ENCODE measurements at places on chromosomes 4 and X. TPM values are rescaled to one million over a fixed set of nuclear protein-coding genes. Genes with fewer than 3 reads are reported as not detected.

RS1 gene
- total RNA-seq: 0.16 TPM

DNA sequence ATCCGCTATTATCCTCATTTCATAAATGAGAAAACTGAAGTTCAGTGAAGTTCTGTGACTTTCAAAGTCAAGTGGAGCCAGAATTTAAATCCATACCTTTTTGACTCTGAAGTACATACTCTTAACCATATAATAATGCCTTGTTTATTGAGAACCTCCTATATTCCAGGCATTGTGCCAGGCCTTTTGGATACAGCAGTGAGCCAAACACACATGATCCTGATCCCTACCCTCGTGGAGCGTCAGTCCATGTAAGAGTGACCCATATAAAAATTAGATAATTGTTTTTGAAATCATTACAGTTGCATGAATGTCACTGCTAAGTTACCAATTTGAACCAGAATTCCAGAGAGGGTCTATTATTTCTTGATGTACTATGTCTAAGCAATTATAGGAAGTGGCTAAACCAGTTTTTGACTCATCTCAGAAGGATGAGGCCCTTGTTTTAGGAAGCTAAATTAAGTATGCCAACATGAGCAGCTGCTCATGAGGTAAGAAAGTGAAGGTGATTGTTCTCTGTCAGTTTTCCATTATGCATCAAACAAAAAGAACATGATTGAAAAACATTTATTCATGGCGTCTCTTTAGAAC is 289.5 kb downstream of the GLUD2 start:
- DNase-seq: no peak

- no peak for DNase-seq
These were observed 57.3 kb upstream of the TCEAL2 start for GRCh38 chrX:102067966-102068723.

DNA sequence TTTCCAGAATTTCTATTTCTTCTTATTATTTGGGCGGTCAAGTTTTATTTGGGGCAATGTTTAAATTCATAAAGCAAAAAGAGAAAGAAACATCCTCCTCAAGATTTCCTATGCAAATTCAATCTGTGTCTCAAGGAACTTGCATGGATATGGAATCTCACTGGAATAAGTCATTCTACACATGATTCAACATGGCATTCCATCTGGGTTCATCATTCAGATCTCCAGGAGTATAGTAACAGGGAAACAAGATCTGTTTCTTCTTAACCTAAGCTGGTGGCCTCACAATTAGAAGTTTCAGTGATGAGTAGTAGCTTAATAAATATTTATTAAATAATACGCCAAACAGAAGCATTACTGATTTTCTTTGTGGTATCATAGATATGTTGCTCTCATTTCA is 19.8 kb downstream of the KLHL34 start:
- no peak for DNase-seq

ZDHHC15 gene
- 13.6 TPM for total RNA-seq

DNA sequence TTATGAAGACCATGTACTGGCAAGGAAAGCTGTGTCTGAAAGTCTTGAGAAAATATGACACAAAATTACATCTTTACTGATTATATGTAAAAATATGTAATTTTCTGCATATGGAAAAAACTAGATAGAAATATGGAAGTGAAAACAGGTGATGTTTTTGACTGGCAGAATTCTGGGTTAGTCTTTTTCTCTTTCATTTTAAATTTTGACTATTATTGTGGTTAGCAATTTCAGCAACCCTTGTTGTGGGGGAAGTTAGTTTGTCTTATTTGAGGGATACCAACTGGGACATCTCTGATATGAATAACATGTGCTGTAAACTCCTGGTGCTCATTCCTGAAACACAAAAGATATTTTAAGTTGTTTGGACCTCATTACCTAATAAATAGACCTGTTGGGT is 49.9 kb upstream of the CPEB2 start:
- no peak for DNase-seq

GRCh38 chr4:80507507-80507906 is 172.0 kb downstream of the CFAP299 start:
- DNase-seq: no peak

CT45A5 gene
- total RNA-seq: not detected

GRCh38 chr4:66972087-66972486 is 573.2 kb downstream of the CENPC start:
- DNase-seq: no peak

GRCh38 chr4:158788516-158788915 is 19.7 kb downstream of the FNIP2 start:
- no peak for DNase-seq
